ENCODE measurements at places on chromosomes 4 and X.

DNA sequence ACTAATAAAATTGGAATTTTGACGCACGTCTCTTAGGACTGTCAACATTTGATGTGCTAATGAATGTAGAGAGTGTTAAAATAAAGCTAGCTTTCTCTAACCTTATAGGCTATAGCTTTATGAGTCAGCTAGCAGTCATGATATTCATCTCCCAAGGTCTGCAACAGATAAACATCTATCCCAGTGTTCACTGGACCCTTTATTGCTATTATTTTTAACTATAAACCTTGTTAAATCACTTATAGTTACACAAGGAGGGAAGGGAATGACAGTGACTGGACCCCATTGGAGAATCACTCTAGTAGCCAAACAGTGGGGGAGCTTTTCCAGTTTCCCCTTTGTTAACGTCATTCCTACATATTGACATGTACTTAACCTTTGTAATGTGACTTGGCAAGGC is 67.9 kb upstream of the SHISA3 start:
- DNase-seq, result no peak

GRCh38 chr4:81694176-81694913 is 222.6 kb upstream of the RASGEF1B start:
- DNase-seq, result no peak

GRCh38 chr4:110682311-110682710 is 59.4 kb upstream of the PITX2 start:
- DNase-seq, result no peak

GRCh38 chr4:73721435-73721834 is 18.9 kb upstream of the CXCL8 start:
- DNase-seq, result no peak

DNA sequence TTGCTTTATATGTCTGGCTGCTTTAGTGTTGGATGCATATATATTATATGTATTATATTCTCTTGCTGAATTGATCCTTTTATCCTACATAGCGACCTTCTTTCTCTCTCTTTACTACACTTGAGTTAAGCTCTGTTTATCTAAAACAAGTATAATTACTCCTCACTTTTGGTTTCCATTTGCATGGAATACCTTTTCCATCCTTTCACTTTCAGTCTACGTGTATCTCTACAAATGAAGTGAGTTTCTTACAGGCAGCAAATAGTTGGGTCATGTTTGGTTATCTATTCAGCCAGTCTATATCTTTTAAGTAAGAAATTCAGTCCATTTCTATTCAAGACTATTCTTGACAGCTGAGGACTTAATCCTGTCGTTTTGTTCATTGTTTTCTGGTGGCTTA is 167.5 kb upstream of the USP38 start:
- DNase-seq, result no peak

- no peak for DNase-seq
Measured at GRCh38 chr4:84583876-84584380, 1.0 kb downstream of the CDS1 start.

DNA sequence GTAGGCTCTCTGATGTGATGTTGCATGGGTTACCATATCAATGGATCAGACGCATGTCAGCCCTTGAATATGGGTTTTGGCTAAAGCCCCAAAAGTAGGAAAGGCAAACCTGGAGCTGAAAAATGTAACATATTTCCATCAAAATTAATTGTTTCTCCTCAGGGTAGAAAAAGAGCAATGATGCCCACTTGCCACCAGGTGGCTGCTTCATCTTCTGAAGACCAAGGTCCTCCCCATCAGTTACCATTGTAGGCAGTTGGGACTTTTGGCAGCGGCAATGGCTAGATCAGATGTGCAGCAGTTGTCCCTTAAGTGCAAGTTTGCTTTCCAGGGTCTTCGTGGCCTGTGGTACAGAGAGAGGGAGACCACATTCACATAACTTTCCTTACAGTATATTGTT is 118.2 kb downstream of the NAF1 start:
- peak; percentile 42 for DNase-seq

GRCh38 chrX:70096052-70096451 is 33.8 kb downstream of the OTUD6A start:
- DNase-seq, result no peak

- DNase-seq, result peak; percentile 46
Measured at GRCh38 chrX:70262952-70263567, 3.1 kb upstream of the P2RY4 start.

DNA sequence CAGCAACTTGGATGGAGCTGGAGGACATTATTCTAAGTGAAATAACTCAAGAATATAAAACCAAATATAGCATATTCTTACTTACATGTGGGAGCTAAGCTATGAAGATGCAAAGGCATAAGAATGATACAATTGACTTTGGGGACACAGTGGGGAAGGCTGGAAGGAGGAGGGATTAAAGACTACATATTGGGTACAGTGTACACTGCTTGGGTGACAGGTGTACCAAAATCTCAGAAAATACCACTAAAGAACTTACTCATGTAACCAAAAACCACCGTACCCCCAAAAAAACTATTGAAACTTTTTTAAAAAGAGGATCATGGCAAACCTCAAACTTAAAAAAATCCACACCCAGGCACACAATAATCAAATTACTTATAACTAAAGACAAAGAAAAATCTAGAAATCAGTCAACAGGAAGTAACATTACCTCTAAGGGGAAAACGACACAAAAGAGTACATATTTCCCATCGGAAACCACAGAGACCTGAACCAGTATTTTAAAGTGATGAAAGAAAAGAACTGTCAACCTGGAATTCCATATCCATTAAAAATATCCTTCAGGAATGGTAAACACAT is 241.8 kb downstream of the PRDM5 start:
- no peak for DNase-seq

DNA sequence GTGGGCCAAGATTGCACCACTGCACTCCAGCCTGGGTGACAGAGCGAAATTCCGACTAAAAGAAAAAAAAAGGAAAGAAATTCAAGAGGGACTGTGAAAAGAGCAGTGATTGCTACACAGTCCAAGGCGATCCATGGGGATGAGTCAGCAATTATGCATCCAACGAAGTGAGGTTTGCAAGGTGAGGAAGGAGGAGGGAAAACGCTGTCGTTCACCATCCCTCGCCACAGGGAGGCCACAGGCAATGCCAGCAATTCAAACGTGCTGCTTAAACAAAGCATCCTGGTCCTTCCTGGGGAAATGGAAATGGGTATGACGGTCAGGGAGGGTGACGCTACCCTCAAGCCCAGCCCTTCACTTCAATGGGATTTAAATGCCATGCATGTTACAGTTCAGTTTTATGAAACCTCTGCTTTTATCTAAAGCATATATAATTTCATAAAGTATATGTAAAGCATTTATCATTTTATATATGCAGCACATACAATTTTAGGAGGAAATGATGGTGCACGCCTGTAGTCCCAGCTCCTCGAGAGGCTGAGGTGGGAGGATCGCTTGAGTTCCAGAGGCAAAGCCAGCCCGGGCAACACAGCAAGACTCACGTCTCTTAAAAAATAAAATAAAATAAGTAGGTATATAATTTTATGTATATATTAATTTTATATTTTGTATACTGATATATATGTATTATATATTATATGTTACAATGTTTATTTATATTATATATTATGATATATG is 108.7 kb downstream of the DHRSX start:
- DNase-seq, result no peak

- DNase-seq, result no peak
Measured at GRCh38 chr4:98643755-98644154, 14.7 kb downstream of the TSPAN5 start.

DNA sequence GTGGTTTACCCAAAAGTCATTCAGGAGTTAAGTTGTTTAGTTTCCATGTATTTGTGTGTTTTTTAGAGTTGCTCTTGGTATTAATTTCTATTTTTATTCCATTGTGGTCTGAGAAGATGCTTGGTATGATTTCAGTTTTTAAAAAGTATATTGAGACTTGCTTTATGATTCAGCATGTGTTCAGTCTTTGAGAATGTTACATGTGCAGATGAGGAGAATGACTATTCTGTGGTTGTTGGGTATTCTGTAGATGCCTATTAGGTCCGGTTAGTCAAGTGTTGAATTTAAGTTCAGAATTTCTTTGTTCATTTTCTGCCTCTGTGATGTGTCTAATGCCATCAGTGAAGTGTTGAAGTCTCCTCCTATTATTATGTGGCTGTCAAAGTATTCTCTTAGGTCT is 249.4 kb downstream of the ARHGAP10 start:
- DNase-seq, result no peak

- peak; percentile 43 for DNase-seq
Measured at GRCh38 chrX:139930916-139931645, 1.8 kb downstream of the ATP11C start.

- DNase-seq, result no peak
Measured at GRCh38 chr4:58144721-58145120, 1034.5 kb upstream of the IGFBP7 start.

- no peak for DNase-seq
Measured at GRCh38 chr4:86432559-86433134, 72.8 kb upstream of the MAPK10 start.

GRCh38 chr4:82479562-82479961 is 49.2 kb downstream of the ENOPH1 start:
- DNase-seq, result no peak

DNA sequence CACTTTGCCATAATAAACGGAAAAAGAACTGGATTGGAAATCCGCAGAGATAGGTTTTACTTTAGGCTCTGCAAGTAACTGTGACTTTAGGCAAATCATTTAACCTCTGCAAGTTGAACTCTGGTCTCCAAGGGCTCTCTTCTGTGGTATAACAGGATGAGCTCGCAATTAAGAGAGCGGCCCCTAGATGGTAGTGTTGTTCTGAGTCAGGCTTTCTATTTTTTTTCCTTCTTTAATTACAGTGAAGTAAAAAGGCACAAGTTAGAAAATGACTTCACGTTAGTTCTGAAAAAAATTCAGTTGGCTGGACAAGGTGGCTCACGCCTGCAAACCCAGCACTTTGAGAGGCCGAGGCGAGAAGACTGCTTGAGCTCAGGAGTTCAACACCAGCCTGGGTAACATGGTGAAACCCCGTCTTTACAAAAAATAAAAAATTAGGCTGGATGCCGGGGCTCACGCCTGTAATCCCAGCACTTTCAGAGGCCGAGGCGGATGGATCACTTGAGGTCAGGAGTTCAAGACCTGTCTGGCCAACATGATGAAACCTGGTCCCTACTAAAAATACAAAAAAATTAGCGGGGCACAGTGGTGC is 18.0 kb downstream of the RPS3A start:
- peak; percentile 74 for DNase-seq

DNA sequence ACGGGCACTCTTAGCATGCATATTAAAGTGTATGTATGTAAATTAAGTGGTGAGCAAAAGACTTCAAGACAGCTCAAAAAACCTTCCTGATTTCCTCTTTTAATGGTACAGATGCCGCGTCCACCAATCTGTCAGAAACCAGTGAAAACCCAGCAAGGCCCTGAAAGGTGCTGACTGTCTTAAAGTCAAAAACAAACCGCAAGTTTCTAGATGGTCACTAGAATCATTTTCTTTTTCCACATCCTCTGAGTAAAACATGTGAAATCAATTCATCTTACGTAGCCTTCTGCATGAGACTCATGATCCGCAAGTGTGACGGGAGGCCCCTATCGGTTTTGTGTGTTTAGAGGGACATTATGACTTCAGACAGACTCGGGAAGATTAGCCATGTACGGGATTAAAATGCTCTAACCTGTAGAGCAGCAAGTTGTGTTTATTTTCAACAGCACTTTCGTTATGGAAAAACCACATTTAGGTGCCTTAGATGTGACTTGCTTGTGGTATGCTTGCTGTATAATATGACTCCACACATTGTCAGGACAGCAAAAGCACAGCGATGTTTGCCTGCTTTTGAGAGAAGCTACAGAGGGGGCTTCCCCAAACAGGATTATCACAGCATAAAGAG is 88.2 kb upstream of the STS start:
- DNase-seq, result no peak

DNA sequence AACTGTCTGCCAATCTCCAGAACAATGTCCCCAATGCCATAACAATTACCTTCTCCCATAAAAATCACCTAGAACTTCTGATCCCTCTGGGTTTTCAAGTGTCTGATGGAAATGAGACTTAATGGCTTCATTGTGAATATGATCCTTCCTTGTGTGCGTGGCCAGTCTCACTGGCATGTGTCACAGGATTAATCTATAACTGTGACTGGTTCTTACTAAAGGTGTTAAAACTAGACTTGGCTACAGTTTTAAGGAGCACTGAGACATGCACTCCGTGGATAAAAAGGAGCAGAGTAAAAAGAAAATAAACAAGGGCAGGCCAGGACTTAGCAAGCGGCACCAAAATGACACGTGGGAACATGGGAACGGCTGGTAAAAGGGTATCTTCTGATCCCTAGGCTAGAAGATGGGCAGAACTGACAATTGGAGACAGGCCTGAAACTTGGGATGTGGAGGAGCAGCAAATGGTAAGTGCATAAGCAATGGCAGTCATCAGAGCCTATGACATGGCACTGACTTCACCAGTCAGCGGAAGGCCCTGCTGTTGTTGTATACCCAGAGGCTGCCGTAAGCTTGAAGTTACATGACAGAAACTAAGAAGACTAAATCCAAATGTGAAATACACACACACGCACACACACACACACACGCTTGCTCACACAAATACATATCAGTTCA is 256.6 kb upstream of the NOCT start:
- no peak for DNase-seq

DNA sequence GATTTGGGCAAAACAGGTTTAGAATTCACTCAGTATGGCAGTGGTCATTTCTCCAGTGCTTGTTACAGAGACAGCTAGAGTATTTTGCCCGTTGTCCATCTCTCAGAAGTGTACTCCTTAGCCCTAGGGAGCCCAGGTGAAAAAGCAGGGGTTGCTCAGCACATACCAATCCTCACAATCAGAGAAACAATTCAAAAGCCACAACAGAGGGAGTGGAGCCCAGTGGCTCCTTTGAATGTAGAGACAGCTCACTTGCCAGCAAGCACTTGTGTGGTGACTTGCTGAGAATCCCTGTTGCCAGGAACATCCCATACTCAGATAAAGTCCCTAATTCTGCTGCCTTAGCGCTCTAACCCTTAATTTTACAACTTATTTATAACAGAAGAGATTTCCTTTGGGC is 1488.3 kb downstream of the RPA4 start:
- no peak for DNase-seq

- DNase-seq, result no peak
Measured at GRCh38 chrX:49187028-49187394, 838 bp upstream of the PRICKLE3 start.

- no peak for DNase-seq
Measured at GRCh38 chrX:37348231-37348970, 763 bp upstream of the PRRG1 start.

DNA sequence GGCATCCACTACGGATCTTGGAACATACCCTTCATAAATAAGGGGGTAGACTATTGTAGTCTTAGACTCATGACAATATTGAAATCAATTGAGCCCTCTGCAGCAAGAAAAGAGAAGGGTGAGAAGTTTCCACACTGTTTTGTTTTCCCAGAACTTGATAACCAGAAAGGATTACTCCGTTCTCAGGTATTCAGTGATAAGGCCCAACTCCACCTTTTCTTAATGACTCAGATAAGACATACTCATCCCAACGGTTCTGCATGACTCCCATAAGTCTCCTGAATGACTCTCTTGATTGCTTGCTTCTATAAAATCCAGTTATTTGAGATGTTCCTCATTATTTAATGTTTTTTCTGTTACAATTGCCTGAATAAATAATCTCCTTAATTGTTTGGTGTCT is 111.7 kb downstream of the PABPC4L start:
- DNase-seq, result no peak

GRCh38 chr4:60744767-60745166 is 455.4 kb upstream of the ADGRL3 start:
- DNase-seq, result no peak

GRCh38 chr4:157687971-157688370 is 467.4 kb downstream of the GRIA2 start:
- DNase-seq, result no peak

- no peak for DNase-seq
Measured at GRCh38 chr4:90130076-90130475, 2.9 kb downstream of the CCSER1 start.

Data from SJCRH30 (cell line).